ENCODE measurements at places on chromosomes 7 and 10.
A peak's percentile ranks its signal among the peaks of the same experiment; 100 is the strongest.

DNA sequence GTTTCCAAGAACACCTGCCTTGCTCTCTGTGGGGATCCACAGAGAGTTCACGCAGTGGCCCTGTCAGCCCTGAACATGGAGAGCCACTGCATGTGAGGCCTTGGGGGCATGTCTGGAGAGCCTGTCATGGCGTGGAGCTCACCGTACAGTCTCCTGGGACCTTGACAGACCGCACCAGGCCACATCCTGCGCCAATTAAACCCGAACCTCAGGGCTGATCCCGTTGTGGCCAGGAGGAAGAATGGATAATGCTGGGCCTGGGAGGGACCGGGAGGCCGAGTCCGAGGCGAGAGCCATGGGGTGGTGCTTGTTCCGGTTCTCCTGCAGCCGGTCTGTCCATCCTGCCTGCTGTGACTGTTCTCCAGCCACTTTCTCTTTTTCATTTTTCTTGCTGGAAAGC, 68.7 kb downstream of the DNAJB6 start:
- DNase-seq = no peak

DNA sequence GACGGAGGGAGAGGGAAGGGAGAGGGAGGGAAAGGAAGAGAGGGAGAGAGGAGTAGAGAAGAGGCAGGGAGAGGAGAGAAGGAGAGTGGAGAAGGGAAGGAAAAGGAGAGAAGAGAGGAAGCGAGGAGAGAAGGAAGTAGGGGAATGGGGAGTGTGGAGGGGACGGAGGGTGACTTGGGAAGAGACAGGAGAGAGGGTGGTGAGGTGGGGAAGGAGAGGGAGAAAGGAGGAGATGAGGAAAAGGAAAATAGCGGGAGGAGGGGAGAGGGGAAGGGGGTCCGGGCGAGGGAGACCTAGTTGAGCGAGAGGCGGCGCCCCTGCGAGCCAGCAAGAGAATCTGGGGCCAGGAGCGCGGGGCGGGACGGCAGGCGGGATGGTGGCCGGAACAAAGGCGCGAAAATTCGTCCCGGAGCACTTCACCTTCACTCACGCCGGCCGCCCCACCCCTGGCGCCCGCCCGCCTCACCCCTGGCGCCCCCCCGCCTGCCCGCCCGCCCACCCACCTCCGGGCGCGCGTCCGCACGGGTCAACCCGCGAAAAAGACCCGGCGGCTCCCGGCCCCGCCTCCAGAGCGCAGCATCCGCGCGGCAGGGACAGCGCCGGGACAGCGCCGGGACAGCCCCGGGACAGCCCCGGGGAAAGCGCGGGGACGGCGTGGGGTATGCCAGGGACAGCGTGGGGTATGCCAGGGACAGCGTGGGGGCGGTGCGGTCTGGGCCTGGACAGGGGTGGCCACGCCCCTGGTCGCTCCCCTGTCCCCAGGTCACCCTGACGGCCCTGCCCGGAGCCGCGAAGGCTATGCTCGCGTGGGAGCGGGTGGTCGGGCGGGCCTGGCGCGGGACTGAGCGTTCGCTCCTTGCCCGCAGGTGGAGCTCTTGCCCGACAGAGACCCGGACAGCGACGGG, 4.2 kb downstream of the VSTM2A start:
- no peak for DNase-seq

GRCh38 chr7:48101968-48102367, 12.9 kb downstream of the UPP1 start:
- no peak for DNase-seq

GRCh38 chr7:21767300-21767900, 178.3 kb downstream of the CDCA7L start:
- DNase-seq = peak; percentile 19

GRCh38 chr10:9268176-9268575, 1213.7 kb downstream of the GATA3 start:
- no peak for DNase-seq

DNA sequence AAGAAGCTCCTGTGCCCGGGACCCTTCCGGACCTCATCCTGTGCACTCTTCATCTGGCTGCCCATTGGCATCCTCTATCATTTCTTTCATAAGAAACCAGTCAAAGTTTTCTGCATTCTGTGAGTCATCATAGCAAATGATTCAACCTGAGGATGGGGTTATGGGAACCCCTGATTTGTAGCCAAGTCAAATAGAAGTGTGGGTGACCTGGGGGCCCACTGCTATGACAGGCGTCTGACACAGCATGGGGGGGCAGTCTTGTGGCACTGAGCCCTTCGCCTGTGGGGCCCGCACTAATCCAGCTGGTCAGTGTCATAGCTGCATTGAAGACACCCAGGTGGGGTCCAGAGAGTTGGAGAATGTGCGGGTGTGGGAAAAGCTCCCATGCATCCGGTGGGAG, 230.4 kb downstream of the USP6NL start:
- no peak for DNase-seq

DNA sequence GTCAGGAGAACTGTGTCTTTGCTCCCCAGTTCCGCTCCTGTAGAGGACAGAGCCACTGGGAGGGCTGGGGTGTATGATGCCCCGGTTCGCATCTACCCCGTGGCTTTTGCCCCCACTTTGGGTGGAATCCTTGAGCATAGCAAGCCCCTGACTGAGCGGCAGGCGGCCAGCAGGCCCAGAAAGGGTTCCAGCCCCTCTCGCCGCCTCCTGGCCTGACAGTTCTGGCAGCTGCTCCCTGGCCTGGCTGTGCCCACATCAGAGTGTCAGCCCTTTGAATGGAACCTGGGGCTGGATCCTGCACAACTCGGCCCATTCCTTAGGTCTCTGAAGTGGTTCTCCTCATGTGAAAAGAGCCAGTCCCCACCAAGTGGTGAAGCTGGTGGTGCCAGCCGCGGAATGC, 106.7 kb downstream of the GRK5 start:
- DNase-seq = no peak

DNA sequence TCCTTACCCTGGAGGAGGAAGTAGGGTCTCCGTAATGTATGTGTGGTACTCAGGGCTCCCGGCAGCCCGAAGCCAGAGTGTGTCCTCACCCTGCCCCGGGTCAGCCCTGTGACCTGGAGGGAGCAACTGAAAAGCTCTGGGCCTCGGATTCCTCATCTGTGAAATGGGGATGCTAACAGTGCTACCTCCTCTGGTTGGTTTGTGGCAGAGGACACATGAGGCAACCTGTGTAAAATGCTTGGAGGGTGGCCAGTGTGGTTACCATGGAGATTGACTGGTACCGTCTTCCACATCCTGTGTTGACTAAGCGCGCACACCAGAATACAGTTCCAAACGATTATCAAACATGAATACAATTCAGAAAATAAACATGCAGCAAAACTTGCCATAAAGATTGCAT, 163.8 kb upstream of the KLF6 start:
- no peak for DNase-seq

DNA sequence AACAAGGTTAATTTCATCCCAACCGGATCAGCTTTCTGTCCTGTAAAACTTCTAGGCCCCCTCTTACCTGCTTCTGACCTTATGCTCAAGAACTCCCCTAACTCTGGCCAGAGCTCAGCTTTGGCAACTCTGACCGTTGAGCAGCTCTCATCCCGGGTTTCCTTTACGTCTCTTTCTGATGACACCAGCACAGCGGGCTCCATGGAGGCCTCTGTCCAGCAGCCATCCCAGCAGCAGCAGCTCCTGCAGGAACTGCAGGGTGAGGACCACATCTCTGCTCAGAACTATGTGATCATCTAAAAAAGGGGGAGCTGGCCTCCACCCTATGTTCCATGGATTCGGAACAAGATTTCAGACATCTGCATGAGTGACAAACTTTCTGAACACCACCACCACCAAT, 117.6 kb downstream of the GLCCI1 start:
- no peak for DNase-seq

GRCh38 chr7:100059251-100059739, 9.7 kb downstream of the ZSCAN21 start:
- no peak for DNase-seq

DNA sequence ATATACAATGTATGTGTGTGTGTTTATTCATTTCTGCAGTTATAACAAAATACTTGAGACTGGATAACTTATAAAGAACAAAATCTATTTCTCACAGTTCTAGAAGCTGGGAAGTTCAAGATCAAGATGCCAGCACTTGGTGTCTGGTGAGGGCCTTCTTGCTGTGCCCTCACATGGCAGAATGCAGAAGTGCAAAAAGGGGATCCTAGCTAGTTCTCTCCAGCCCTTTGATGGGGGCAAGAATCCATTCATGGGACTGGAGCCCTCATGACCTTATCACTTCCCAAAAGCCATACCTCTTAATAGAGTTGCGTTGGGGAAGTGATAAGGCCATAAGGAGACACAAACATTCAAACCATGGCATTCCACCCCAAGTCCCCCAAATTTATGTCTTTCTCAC, 8.4 kb downstream of the GRB10 start:
- DNase-seq = no peak

GRCh38 chr10:10785627-10786026, 232.0 kb upstream of the CELF2 start:
- DNase-seq = no peak

- DNase-seq = no peak
Observed at GRCh38 chr7:142871260-142872105, 14.1 kb downstream of the TRPV6 start.

DNA sequence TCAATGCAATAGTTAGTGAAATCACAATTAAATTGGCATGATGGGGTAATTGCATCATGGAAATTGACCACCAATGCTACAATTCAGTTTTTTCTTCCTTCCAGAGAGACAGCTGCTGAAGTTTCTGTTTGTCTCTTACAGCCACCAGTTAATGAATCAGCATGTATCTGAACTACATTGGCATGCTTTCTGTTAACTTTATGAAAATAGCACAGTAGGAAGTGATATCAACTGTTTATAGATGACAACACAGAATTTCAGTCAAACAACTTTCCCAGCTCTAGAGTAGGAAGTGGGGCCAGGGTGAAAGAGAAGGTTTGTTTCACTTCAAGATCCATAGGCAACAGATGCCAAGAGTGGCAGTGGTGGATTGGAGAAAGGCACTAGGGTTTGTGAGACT, 339.6 kb upstream of the VWC2 start:
- DNase-seq = no peak

DNA sequence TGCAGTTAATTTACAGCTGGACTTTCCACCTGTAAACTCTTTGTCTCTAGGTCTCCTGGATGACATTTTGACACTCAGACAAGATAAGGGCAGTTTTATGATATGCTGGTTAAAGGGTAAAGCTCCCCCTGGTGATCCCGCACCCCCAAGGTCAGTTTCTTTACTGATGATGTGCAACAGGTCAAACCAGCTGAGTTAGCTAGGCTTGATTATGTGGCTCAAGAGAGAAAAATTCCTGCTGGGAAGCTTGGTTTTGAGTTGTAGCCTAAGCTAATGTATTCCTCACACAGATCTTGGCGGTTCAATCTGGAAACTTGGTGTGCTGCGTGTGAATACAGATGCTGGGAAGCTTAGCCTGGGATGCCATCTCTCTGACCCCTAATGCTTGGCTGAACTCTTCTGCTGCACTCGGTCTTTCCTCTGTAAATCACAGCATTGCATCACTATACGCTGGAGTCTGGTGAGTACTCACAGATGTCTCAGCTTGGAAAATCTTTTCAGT, 11.4 kb upstream of the AKR1D1 start:
- no peak for DNase-seq

DNA sequence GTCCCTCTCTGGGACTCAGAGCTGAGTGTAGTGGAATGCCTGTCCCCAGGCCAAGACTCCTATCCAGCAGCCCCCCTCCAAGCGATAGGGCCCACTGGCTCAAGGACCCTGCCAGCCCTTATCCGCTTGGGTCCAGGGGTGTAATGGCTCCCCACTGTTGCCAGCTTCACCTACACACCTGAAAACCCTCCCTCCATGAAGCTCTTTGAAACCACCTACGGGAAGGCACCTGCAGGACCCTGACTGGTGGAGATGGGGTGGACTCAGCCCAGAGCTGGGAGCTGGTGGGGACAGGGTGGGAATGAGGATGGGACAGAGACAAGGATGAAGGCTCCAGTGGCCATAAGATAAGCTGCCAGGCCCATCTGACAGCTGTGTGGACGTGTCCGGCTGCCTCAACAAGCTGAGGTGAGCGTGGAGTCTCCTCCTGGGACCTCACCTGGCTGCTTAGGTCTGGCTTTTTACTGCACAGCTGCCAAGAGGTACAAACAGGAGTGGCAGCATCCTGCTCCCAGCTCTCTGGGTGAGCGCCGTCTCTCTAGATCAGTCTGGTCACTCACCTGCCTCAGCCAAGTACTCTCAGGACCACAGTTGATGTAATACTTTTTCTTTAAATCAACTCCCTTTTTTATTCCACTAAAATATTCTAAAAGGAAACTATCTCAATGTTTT, 41.9 kb downstream of the DRGX start:
- DNase-seq = no peak

DNA sequence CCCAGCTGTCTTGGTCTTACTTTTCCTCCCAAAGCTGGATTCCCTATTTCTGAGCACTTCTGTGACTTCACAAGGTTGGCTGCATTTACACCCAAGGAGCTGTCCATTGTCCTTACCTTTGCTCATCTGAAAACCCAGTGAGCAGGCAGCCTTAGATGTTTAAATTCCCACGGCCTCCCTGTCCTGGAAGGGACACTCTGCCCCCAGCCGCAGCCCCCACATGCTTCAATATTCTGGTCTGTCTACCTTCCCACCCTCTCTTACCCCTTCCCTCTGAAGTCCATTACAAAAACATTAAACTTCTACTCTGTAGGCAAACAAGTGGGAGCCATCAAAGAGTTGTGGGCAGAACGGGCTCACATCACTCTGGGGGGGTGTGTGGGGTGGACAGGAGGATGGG, 73.8 kb upstream of the EFCAB10 start:
- DNase-seq = no peak

- DNase-seq = no peak
Observed at GRCh38 chr7:101376601-101377000, 13.9 kb downstream of the COL26A1 start.

- DNase-seq = no peak
Observed at GRCh38 chr10:131579251-131580071, 267.9 kb upstream of the TCERG1L start.

GRCh38 chr10:4127518-4128315, 342.7 kb upstream of the KLF6 start:
- DNase-seq = no peak

- no peak for DNase-seq
Observed at GRCh38 chr10:60778971-60779796, 906 bp downstream of the CDK1 start.

- DNase-seq = no peak
Observed at GRCh38 chr7:102208826-102209225, 77.8 kb upstream of the SH2B2 start.

DNA sequence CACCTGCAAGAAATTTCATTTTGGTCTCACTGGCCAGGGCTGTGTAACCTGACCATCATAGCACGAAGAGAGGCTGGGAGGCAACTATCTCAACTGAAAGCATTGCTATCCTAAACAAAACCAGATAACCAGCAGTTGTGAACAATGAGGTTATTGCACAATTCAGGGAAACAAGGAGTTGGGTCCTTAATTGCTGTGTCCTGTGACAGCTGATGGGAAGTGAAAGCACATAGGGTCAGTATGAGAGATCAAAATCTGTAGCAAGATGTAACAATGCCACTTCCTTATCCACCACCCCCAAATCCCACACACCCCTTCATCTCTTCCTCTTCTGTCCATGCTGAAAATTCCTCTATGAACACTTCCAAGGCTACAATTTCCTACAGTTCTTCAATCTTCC, 80.2 kb downstream of the HTR7 start:
- DNase-seq = no peak

- DNase-seq = no peak
Observed at GRCh38 chr10:62162261-62162981, 106.2 kb downstream of the RTKN2 start.

- DNase-seq = no peak
Observed at GRCh38 chr10:4212111-4212630, 427.2 kb upstream of the KLF6 start.

- no peak for DNase-seq
Observed at GRCh38 chr10:61835069-61835945, 66.2 kb upstream of the ARID5B start.

All from anterior cingulate cortex (tissue), 58 donors.